ENCODE measurements at places on chromosomes 1 and 21.

DNA sequence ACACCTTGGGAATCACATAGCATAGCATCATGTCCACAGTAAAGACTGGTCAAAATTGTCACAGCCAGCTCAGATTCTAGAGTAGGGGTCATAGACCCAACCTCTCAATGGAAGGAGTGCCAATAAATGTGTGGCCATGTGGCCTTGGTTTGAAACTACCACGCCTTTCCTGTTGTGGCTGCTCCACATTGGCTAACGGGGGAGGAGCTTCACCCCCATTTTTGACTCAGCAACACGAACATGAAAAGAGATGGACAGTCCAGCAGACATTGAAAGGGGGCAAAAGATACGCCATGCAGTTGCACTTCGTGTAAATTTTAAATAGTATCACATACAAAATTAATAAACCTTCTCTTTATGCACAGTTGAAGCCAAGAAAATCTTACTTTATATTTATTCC is 78.4 kb upstream of the HIVEP3 start:
- no peak for DNase-seq

- no peak for DNase-seq
Measured at GRCh38 chr1:107609808-107610207, 355.2 kb downstream of the VAV3 start.

GRCh38 chr1:232627171-232627570 is 2.8 kb downstream of the SIPA1L2 start:
- no peak for DNase-seq

DNA sequence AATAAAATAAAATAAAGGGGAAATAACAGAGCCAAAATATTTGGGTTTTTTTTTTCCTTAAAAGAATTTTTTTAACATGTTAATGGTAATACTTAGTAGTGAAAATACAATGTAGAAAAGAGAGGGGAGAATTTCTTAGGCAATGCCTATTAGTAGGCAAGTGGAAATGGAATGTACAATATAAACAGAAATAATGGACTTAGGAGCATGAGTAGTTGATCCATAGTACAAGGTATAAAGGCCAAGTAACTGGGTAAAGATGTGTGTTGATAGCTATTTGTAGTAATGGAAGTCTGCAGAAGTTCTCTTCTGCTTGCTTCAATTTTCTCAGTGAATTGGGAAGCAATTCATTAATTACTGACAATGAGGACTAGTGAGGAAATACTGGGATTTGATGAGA is 34.4 kb downstream of the TESK2 start:
- DNase-seq, result no peak

DNA sequence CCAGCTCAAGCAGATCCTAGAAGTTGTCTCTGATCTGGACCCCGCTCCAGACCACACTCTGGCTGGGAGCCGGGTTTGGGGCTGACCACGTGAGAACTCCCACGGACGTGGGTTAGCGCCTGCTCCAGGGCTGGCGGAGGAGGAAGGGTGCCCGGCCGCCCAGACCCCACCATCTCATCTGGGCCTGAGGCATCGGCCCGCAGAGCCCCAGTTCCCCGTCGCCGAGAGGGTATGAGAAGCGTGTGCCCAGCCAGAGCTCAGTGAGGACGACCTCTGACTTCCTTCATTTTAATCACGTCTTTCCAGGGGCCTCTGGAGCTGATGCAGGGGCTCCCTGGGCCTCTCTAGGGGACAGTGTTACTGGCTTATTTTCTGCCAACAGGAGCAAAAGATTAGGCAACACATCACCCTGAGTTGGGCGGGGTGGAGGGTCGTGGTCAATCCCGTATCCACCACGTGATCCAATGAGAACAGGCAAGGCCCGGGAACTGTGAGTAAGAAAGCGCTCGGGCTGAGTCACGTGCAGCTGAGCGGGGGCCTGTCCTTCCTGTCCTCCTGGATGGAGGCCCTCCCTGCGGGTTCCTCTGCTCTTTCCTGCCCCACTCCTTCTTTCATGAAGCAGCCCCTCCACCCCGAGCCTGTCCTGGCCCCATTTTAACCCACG is 81.1 kb downstream of the SIK1 start:
- DNase-seq, result no peak

GRCh38 chr1:156502391-156502893 is 1.9 kb upstream of the MEF2D start:
- DNase-seq, result no peak

GRCh38 chr1:228456252-228457016 is 30.7 kb upstream of the RNF187 start:
- no peak for DNase-seq

DNA sequence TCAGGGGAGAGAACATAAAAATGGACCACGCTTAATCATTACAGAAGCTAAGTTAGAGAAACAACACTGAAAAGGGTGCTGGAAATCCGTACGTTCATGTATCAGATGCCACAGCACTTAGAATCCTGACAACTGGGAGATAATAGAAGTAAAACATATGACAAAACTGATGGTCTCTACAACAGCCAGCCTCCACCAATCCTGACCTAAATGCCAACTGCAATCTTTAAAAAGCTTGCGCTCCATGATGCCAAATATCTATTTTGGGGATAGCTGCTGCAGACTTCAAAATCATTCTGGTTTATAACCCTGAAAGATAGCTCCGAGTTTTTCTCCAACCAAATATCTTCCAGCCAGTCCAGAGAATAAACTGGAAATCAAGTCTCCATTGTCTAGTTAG is 178.3 kb downstream of the RERE start:
- DNase-seq, result no peak

DNA sequence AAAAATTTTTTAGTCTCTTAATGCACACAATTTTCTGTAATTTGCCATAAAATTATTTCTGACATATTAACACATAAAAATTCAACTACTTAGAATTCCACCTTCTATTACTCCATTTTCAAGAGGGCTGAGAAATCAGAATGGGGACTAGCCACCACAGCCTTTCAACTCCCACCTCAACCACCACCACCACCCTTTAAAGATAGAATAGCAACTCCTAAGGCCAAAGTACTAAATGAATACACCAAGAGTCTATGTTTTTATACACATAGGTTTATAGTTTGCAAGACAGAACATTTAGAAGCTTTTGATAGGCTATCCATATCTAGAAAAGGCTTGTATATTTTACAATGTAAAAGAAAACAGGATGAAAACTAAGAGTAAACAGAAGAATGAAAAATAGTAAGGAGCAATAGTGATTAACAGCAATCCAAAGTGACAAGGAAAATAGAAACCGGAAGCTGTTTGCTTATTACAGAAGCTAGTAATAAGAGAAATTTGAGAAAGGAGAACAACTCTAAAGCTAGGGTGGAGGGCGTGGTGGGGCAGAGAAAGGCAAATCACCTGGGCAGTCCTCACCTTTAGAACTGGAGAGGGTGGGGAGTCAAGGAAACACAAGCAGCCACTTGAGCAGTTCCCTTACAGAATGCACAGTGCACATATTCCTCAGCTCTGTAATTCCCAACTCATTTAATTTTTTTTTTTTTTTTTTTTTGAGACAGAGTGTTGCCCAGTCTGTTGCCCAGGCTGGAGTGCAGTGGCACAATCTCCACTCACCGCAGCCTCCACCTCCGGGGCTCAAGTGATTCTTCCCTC is 27.7 kb downstream of the EPS15 start:
- no peak for DNase-seq

- no peak for DNase-seq
Measured at GRCh38 chr1:207740207-207740606, 11.6 kb upstream of the CD46 start.

DNA sequence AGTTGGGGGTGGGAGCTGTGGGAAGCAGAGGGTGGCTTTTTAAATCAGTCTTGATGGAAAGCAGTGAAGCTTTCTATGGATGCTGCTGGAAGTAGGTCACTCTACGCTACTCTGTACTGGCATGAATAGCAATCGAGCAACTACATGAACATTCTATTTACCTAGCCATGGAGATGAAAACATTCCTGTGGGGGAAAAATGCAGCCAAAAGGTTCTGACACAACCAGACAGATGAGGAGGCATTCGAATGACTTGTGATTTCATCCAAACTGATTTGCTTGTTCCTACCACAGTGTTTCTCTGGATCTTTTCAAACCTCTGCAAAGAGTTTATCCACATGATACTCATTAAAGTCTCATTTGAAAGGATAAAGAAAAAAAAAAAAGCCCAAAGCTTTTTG is 95.0 kb downstream of the ASTN1 start:
- DNase-seq, result no peak

- no peak for DNase-seq
Measured at GRCh38 chr1:226728448-226728847, 10.6 kb downstream of the ITPKB start.

DNA sequence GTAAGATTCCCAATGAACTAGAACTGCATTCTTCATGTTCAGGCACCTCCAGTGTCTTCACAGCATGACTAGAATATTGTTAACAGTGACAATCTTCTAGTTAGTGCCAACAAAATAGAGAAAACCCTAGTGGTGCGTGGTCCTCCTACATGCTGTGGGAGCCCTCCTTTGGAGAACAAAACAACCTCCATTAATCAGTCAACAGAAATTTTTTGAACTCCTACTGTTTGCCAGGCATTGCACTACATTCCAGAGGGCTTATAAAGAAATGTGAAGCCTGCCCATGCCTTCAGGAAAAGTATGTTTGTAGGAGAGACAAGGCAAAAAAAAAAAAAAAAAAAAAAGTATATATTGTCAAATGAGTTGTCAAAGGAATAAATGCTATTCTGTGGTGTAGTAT is 252.7 kb downstream of the LRRC40 start:
- no peak for DNase-seq

GRCh38 chr21:26162081-26162480 is 8.5 kb downstream of the APP start:
- DNase-seq, result no peak

DNA sequence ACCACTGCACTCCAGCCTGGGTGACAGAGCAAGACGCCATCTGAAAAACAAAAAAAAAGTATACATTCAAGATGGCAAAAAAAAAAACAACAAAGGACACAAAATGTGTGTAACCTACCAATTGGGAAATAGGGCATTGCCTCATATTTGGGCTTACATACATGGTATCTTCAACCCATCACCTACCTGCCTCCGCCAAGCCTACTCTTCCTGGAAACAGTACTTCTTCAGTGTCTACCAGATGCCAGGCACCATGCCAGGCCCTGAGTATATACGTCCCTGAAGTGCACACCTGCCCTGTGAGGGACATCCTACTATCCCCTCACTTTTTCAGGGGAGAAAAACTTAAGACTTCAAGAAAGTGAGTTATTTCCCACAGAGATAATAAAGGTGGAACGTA is 160.2 kb downstream of the TOMM20 start:
- DNase-seq, result no peak

GRCh38 chr1:15618077-15618654 is 908 bp downstream of the DDI2 start:
- DNase-seq, result no peak

GRCh38 chr1:110976089-110976488 is 12.4 kb upstream of the LRIF1 start:
- no peak for DNase-seq

DNA sequence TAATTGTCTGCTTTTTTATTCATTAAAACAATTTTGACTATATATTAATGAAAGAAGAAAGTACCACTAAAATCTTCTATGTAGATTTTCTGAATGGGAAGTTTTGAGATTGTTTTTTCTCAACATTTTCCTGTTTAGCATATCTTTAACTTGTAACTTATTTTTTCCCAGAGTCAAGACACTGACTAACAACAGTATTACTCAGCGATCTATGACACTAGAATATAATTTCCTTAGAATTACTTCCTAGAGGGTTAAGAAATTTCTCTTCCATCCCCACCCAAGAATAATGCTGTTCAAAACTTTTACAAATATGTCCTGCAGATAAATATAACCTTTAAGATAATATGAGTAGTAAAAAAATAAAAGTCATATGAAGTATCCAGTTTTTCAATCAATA is 218.2 kb upstream of the NR5A2 start:
- DNase-seq, result no peak

DNA sequence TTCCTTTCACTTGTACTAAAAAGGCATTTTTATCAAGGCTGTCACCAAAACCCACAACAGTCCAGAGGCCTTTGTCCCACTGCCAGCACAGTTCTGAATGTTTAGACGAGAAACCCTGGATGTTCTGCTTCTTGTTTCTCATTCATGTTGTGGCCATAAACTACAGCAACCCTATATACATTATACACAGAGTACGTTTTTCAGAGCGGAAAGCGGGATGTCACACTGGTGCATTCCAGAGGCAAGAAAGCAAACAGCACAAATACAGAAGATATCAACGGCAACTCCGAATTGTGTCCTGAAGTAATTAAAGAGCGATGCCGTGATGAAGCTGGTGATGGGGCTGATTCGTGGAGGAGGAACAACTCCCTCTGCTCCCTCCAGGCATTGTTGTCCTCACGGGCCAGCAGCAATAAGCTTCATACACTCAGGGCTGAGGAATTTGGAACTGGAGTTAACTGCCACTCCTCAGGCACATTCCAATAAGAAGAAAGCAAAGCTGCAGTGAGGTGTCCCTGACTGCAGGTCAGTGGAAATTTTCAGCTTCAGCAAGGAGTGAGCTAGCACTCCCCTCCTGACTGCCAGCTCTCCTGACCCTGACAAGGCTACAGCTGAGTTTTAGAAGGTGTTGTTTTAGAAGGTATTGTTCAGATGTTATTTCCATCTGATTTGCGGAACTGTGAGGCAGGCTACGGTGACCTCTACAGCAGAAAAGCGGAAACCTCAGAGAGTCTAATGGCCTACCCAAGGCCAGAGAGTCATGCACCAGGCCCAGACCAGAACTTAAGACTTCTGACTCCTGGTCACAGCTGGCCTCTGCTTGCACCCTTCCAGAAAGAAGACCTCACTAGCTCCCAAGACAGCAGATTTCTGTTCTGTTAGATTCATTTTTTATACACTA is 149.0 kb downstream of the TGFBR3 start:
- DNase-seq, result no peak

DNA sequence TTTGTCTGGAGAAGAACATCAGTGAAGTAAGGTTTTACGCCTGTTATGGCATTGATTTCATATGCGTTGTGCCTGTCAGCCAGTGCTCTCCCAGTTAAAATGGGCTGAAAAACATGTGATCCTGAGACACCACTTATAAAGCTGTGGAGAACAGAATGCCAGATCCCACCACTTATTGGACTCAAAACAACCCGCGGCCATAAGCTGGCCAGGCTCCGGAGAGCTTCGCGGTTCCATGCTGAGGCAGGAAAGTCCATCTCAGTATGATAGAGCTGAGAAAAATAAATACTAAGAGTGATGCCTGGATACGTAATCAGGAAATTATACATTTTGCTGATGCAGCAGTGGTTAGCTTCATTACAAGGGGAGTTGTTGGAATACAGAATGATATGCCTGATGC is 5.1 kb downstream of the APOBEC4 start:
- DNase-seq, result no peak

GRCh38 chr21:34897828-34898227 is 151.3 kb downstream of the RUNX1 start:
- no peak for DNase-seq

DNA sequence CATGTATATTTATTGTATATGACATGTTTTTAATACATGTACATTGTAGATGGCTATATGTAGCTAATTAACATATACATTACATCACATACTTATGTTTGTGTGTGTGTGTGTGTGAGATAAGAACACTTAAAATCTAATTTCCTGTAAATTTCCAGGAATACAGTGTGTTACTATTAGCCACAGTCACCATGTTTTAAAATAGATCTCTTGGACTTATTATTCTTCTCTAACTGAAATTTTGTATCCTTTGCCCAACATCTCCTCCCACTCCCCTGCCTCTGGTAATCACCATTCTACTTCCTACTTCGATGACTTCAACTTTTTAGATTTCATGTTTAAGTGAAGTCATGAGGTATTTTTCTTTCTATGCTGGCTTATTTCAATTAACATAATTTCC is 64.8 kb downstream of the FCRL5 start:
- no peak for DNase-seq

GRCh38 chr1:2345297-2346075 is 45.9 kb downstream of the MORN1 start:
- peak; percentile 0 for DNase-seq

- no peak for DNase-seq
Measured at GRCh38 chr21:34900376-34900775, 148.7 kb downstream of the RUNX1 start.

Data from T-helper 22 cell (primary cell).